ENCODE measurements at places on chromosomes 2 and 18.
A peak's percentile ranks its signal among the peaks of the same experiment; 100 is the strongest.

DNA sequence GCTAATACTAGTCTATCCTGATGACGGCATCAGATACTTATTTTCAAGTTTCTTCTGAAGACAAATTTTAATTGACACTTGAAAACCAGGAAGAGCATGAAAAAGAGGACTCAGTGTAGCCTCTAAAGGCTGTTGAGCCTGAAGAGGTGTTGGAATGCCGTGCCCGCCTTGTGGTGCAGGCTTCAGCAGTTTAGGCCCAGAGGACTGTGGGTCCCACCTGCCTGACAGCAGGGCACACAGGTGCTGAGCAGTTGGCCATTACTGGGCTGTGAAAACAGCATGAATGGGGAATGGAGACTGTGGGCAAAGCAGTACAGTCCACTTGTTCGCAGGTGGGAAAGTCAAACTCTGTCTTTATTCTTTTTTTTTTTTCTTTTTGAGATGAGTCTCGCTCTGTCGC lies 49.8 kb upstream of the THOC1 start:
- H3K36me3 ChIP-seq, result no peaks in the 10 kb centered on the region
- no peak for DNase-seq
- no peak overlapping the region for H3K4me3 ChIP-seq
- no peak overlapping the region for H3K27ac ChIP-seq
- peaks cover 2% of the 10 kb centered on the region for H3K4me1 ChIP-seq

DNA sequence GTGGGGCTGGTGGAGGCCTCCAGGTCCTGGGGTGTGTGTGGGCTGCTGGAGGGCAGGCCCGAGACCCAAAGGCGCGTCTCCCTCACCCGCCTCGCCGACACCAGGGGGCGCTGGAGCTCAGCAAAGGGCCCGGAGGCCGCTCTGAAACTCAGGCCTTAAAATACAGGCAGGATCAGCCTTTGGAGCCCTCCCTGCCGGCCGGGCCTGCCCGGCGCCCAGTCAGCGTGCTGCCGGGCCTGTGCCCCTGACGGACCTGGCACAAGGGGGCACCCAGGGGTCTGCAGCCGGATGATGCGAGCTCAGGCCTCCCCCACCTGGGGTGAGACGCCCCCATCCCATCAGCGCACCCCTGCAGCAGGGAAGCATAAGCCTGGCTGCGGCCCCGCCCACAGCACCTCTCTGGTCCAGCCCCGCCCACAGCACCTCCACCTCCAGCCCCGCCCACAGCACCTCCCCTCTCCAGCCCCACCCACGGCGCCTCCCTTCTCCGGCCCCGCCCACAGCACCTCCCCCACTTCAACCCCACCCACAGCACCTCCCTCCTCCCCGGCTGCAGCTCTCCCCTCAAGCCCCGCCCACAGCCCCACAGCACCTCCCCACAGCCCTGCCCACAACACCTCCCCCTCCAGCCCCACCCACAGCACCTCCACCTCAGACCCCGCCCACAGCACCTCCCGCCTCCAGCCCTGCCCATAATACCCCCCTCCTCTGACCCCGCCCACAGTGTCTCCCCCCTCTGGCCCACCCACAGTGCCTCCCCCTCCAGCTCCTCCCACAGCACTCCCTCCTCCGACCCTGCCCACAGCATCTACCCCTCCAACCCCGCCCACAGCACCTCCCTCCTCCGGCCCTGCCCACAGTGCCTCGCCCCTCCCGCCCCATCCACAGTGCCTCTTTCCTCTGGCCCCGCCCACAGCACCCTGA lies 92.8 kb upstream of the OTOS start:
- H3K27me3 ChIP-seq, result peaks cover 11% of the 10 kb centered on the region
- H3K27ac ChIP-seq, result no peak overlapping the region
- H3K4me3 ChIP-seq, result no peak overlapping the region
- H3K4me1 ChIP-seq, result no peaks in the 10 kb centered on the region
- peak; percentile 88 for DNase-seq
- H3K36me3 ChIP-seq, result no peaks in the 10 kb centered on the region

DNA sequence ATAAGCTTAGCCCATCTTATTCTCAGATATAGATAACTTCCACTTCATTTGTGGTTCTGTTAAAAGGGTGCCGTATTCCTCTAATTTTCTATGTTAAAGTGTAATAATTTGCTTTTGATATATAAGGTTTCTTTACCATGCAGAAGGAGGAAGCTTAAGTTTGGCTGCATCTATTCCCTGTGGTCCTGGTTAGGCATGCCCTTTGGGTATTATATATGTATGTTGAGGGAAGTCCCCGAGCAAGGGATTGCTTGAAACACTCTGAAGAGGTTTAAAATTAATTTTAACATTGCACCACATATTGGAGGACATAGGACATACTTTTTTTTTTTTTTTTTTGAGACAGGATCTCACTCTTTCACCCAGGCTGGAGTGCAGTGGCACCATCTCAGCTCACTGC lies 16.9 kb upstream of the MYO1B start:
- no peaks in the 10 kb centered on the region for H3K36me3 ChIP-seq
- H3K4me3 ChIP-seq, result no peak overlapping the region
- no peaks in the 10 kb centered on the region for H3K27me3 ChIP-seq
- no peak for DNase-seq
- no peaks in the 10 kb centered on the region for H3K4me1 ChIP-seq

DNA sequence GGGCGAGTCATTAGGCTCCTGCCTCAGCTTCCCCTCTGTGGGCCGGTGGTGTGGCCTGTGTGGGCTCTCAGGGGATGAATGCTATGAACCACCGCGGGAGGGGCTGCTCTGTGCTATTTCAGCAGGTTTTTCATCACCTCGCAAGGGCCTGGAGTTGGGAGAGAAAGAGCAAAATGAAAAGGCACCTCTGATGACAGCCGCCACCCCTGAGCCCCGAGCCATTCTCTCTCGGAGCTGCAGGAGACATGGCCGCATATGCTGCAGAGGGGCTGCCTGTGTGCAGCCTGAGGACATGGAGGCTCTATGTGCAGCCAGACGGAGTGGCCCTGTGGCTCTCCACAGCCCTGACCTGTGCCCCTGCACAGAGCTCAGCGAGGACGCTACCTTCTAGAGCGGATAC lies 96.2 kb upstream of the CTDP1 start:
- H3K36me3 ChIP-seq, result no peaks in the 10 kb centered on the region
- no peak for DNase-seq
- no peaks in the 10 kb centered on the region for H3K27me3 ChIP-seq
- no peak overlapping the region for H3K4me3 ChIP-seq
- H3K27ac ChIP-seq, result no peak overlapping the region
- no peaks in the 10 kb centered on the region for H3K4me1 ChIP-seq

DNA sequence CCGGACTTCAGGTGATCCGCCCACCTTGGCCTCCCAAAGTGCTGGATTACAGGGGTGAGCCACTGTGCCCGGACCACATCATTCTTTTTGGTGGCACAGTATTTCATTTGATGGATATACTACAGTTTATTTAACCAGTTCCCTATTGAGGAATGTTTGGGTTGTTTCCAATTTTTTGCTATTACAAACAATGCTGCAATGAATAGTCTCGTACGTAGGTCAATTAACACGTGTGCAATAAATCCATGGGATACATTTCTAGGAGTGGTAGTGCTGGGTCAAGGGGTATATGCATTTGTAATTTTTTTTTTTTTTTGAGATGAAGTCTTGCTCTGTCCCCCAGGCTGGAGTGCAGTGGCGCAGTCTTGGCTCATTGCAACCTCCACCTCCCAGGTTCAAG lies 28.4 kb upstream of the XPO1 start:
- H3K4me3 ChIP-seq, result no peak overlapping the region
- no peaks in the 10 kb centered on the region for H3K4me1 ChIP-seq
- H3K36me3 ChIP-seq, result no peaks in the 10 kb centered on the region
- H3K27me3 ChIP-seq, result no peaks in the 10 kb centered on the region
- H3K27ac ChIP-seq, result no peak overlapping the region

- peaks cover 46% of the 10 kb centered on the region for H3K4me1 ChIP-seq
- H3K36me3 ChIP-seq, result peaks cover 14% of the 10 kb centered on the region
- no peak for DNase-seq
- no peaks in the 10 kb centered on the region for H3K27me3 ChIP-seq
Observed at GRCh38 chr18:10530002-10530401, 4.2 kb downstream of the NAPG start.

- no peak for DNase-seq
- H3K4me1 ChIP-seq, result no peaks in the 10 kb centered on the region
- no peaks in the 10 kb centered on the region for H3K36me3 ChIP-seq
- H3K27ac ChIP-seq, result no peak overlapping the region
Observed at GRCh38 chr2:80395251-80395650, 90.7 kb upstream of the LRRTM1 start.

DNA sequence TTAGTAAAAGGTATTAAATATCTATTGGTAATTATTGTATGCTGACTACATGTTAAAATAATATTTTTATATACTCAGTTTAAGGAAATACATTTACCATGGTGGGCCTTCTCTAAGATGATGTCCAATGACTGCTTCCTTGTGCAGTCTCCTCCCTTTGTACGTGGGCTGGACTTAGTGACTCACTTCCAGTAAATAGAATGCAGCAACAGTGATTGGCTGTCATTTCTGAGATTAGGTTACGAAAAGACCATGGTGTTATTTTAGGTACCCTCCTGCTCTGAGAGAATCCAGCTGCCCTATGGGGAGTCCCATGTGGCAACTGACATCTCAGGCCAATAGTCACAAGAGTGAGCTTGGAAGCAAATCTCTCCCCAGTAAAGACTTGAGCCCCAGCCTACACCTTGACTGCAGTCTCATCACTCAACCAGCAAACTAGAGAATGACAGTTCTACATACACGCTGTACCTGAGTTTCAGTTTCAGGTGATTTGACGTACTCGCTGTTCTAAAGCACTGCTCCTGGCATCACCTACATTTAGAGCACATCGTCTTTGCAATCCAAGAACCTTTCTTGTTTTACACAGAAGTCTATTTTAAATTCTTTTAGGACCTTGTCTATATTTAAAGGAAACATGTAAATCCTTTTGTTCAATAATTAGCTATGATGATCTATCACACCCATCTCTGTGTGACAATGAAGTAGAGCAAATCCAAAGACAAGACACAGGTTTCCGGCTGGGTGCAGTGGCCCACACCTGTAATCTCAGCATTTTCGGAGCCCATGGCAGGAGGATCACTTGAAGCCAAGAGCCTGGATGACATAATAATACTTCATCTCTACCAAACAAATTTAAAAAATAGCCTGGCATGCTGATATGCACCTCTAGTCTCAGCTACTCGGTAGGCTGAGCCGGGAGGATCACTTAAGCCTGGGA lies 87.2 kb downstream of the COBLL1 start:
- no peaks in the 10 kb centered on the region for H3K36me3 ChIP-seq
- no peaks in the 10 kb centered on the region for H3K4me1 ChIP-seq
- H3K27me3 ChIP-seq, result no peaks in the 10 kb centered on the region
- no peak for DNase-seq
- no peak overlapping the region for H3K4me3 ChIP-seq

DNA sequence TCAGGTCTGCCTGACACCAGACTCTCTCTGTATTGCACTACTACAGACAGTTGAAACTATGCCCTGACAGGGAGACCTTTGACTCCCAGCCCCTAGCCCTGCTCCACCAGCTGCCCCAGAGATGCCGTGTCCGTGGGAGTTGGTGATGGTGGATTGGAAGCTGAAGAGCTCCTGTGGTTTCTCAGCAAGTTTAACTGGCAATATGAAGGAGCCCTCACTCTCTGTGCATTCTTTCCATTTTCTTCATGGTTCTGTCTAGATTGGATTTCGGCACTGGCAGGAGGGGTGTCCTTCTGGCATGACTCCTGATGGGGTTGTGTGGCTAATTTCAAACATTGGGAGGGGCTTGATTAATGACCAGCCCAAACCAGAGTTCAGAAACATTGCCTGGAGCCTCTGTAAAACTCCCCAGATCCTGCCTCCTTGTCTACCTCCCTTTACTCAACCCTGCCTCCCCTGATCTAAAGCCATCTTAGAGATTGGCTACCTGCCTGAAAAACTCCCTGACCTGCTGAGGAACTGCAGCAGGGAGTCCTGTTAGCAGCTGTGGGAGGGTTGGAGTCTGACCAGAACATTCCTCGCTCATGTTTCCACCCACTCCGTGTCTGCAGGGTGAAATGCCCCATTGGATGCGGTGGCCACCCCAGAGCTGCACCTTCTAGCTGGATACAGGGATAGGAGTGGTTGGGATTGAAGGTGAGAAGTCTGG lies 206.9 kb upstream of the SPRED2 start:
- no peak for DNase-seq
- H3K4me3 ChIP-seq, result no peak overlapping the region
- H3K27me3 ChIP-seq, result peaks cover 8% of the 10 kb centered on the region
- no peak overlapping the region for H3K27ac ChIP-seq
- H3K4me1 ChIP-seq, result peaks cover 3% of the 10 kb centered on the region
- H3K36me3 ChIP-seq, result no peaks in the 10 kb centered on the region

- no peak overlapping the region for H3K4me3 ChIP-seq
- no peaks in the 10 kb centered on the region for H3K27me3 ChIP-seq
- H3K36me3 ChIP-seq, result peaks cover 57% of the 10 kb centered on the region
Observed at GRCh38 chr18:63342206-63342605, 22.6 kb upstream of the BCL2 start.

Measured in activated CD4-positive, alpha-beta T cell treated with anti-CD3 and anti-CD28 coated beads for 36 hours (primary cell).